ENCODE measurements at places on chromosomes 2 and 18.

GRCh38 chr2:172944794-172945509, 130.7 kb upstream of the MAP3K20 start:
- DNase-seq = no peak

- DNase-seq = no peak
These were observed 16.5 kb downstream of the TMEM178A start for GRCh38 chr2:39682066-39682692.

- no peak for DNase-seq
These were observed 26.5 kb downstream of the PPP4R3B start for GRCh38 chr2:55590810-55591440.

DNA sequence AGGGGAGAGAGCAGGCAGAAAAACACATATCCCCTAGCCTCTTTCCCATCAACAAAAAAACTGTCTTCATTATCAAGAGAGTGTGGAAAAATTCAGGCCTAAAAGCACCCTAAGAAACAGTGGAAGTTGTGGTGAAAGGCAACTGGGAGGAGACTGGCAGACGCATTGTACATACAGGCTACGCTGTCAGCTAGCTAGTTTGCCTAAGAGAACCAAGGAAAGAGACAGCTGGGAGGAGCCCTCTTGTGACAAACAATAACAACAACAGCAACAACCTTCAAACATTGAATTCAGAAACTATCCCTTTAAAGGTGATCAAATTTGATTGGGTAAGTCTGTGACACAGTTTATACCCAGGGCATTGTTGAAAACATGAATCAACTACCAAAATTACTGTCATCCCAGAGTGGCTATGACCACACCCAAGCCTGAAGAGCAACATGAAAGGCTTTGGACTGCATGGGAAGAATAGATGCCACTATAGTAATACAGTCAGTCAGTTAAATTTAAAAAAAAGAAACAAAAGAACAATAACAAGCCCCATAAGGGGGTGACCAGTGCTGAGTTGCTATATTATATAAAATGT, 88.9 kb upstream of the CRIM1 start:
- no peak for DNase-seq

- DNase-seq = no peak
These were observed 63.1 kb downstream of the MARCO start for GRCh38 chr2:119005051-119005450.

DNA sequence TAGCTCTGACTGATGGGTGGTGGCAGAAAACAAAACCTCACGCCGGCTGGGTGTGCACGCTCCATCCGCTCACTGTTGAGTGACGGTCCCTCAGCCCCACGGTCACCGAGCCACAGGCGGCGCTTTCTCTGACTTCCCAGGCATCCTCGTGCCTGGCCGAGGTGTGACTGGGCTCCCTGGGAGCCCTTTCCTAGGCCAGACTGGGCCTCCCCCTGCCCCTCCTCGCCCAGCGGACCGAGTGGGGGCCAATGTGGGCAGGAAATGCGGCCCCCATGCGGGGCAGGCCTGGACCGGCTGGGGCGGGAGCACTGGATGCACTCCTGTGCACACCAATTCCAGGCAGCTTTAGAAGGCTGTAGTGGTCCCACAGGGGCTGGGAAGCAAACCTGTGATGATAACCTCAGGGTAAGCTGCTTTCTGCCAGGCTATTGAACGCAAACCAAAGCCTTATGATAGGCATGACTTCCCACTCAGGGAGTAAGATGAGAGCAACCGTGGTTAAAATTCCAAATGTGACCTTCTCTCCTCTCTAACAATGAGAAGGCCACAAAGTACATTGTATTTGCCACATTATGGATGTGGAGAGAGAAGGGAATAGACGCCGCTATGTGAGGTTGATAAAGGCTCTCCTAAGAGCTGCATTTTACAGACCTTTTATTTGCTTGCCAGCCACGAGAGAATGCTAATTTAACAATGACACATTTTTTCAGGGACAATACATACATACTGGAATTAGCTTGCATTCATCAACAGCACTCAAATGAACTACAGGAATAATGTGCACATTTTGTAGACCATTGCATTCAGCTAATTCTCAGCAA, 83.9 kb upstream of the PGAP1 start:
- DNase-seq = no peak
